ENCODE measurements at places on chromosomes 4 and X.

- no peak for DNase-seq
These were observed 60.1 kb downstream of the APBB2 start for GRCh38 chr4:41154010-41154813.

DNA sequence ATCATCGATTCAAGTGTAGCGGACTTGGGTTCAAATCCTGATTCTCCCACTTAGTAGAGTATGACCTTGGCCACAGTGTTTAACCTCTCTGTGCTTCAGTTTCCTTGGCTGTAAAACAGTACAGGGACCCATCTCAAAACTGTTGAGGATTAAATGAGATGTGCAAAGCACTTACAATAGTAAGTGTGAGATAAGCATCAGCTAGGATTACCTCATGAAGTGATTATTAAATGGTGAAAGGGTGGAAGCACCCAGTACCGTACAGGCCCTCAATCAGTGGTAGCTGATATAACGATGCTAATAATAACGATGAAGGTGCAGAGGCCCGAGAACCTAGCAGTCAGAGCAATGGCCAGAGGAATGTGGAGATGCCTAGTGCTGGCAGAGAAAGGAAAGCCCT lies 45.1 kb downstream of the PRPS1 start:
- no peak for DNase-seq

GRCh38 chr4:148203056-148203898 lies 238.9 kb downstream of the NR3C2 start:
- DNase-seq = no peak

DNA sequence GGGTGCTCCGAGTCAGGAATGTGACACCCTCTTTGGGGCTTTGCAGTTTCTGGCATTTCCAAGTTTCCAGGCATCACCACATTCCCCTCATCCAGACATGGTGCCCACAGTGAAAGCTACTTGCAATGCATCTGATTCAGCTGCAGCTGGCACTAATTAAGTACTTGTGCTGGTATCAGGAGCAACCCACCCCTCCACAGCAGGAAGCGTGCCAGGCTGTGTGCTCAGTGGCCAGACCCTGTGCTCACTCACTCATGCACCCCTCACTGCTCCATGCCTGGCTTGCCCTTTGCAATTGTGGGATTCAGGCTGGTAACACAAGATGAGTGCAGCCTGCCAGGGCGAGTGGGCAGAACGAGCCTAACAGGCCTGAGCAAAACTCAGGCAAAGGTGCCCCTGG lies 271.2 kb downstream of the EPHA5 start:
- no peak for DNase-seq

- DNase-seq = no peak
These were observed 177.8 kb downstream of the NPFFR2 start for GRCh38 chr4:72209600-72209999.

GRCh38 chr4:137905930-137906329 lies 336.2 kb downstream of the SLC7A11 start:
- no peak for DNase-seq

DNA sequence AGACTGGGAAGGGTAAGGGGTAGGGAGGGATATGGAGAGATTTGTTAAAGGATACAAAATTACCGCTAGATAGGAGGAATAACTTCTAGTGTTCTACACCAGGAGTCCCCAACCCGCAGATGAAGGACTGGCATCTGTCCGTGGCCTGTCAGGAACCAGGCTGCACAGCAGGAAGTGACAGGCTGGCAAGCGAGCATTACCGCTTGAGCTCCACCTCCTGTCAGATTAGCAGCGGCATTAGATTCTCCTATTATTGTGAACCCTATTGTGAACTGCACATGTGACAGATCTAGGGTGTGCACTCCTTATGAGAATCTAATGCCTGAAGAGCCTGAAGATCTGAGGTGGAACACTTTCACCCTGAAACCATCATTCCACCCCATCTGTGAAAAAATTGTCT lies 27.9 kb upstream of the BBS7 start:
- no peak for DNase-seq

- DNase-seq = no peak
These were observed 34.3 kb downstream of the CD99L2 start for GRCh38 chrX:150864127-150864526.

DNA sequence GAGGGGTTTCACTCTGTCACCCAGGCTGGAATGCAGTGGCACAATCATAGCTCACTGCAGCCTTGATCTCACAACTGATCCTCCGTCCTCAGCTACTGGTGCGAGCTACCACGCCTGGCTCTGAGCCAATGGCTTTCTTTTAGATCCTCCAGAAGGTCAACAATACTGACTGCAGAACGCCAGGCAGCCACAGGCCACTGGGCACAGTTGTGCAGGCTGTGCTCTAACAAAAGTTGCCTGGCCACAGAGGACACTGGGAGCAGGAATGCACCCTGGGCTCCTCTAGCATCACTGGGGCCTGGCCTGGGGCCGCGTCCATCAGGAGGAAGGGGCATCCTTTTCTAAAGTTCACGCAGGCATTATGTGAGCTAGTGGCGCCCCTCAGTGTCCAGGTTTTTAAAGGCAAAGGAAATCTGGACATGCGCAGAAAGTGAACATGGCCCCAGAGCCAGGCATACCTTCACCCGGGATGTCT lies 14.9 kb upstream of the PORCN start:
- no peak for DNase-seq

DNA sequence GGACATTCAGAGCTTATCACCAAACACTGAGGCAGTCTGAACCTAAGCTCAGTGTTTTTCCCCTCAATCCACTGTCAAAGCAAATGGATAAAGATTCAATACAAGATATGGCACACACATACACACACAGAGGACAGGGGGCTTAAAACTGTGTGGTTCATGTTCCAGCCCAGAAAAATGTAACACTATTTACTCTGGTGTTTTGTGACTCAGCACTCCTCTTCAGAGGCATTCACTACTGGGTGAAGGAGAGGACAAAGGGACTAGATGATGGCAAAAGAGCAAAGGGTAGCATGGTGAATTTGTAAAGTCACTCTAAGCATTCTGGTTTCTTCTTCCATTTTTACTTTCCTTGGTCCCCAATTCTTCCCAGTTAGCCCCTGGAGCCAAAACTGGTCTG lies 120.3 kb downstream of the ARHGEF9 start:
- DNase-seq = no peak

- DNase-seq = no peak
These were observed 18.6 kb upstream of the SAT1 start for GRCh38 chrX:23764188-23764984.

DNA sequence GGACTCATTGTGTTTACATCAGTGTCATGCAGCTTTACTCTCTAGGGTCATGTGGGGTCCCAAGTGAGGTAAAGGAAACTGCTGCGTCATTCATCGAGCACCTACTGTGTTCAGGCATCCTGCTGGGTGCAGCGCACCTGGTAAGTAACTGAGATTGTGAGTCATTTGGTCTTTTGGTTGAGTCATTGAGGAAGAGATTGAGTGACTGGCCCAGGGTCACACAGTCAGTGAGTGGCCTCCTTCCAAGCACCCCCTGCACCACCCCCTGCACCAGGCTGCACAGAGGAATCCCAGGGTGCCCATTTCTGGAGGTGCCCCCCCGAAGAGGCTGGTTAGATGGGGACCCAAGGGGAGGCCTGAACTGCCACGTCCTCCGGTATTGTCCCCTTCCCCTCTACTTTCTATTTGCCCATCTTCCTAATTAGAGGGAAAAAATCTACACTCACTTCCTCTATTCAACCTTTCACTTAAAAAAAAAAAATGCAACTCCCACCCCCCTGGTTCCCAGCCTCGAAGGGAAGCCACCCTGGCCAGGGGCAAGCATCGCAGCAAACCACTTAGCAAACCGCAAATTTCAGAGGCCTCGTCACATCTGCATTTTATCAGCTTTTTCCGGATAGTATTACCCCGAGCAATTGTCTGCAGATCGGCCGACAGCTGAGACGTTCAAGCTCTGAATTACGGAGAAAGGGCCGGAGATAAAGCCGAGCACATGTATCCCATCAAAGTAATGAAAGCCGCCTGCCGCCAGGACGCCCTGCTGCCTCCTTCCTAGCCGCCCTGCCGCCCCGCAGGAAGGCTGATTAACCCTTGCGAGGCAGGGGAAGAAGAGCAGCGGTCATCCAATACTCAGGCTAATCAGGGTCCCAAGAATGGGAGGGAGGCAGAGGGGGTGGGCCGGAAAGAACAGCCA lies 96.3 kb upstream of the MSX1 start:
- DNase-seq = no peak

- no peak for DNase-seq
These were observed 50.7 kb upstream of the MID1IP1 start for GRCh38 chrX:38750551-38750950.
